ENCODE measurements at places on chromosomes 1 and 21. TPM values are rescaled to one million over a fixed set of nuclear protein-coding genes. Genes with fewer than 3 reads are reported as not detected.

PDC gene
- total RNA-seq: not detected

SERBP1 gene
- total RNA-seq: 128 TPM

ADORA3 gene
- total RNA-seq: not detected

GJB5 gene
- not detected for total RNA-seq

FAM167B gene
- total RNA-seq: 0.38 TPM

KLHDC7A gene
- total RNA-seq: not detected

CDC42BPA gene
- total RNA-seq: 2.2 TPM

PLEKHN1 gene
- total RNA-seq: 0.69 TPM

Measured in CD4-positive, alpha-beta T cell (primary cell).